Activated naive CD4-positive, alpha-beta T cell treated with Interleukin-2 at 50 U/mL for 16 hours (primary cell): ENCODE measurements at places on chromosomes 4 and X.

DNA sequence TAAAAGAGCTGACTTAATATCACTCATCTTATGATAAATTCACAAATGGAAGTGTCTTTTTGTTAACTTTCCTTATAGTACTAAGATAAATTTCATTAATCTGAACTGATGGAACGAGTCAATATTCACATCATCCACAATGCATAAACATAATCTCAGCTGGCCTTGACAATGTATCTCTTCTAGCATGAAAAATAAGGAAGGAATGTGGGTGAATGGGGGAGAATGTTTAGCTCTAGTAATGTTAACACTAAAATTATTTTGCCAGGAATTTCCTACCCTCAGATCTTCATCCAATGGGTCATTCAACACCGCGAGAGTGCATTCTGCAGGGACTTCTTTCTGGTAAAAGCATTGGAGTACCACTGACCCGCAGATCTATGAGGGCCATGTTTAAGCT, 15.8 kb downstream of the TRPC3 start:
- DNase-seq = no peak

DNA sequence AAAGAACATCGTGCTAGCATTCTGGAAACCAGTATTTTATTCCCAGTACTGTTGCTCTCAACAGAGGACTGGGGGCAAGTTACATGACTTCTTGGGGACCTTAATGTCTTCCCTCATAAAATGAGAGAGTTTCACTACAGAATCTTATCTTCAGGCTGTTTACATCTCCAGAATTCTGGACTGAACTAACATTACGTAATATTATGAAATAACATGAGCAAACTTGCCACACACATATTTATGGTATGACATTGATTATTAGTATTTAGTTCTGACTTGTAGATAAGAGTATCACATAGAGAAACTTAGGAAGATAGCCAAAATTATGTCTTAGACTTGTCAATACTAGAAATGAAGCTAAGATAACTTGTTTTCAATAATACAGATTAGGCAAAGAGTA, 68.0 kb downstream of the NFKB1 start:
- DNase-seq = no peak

DNA sequence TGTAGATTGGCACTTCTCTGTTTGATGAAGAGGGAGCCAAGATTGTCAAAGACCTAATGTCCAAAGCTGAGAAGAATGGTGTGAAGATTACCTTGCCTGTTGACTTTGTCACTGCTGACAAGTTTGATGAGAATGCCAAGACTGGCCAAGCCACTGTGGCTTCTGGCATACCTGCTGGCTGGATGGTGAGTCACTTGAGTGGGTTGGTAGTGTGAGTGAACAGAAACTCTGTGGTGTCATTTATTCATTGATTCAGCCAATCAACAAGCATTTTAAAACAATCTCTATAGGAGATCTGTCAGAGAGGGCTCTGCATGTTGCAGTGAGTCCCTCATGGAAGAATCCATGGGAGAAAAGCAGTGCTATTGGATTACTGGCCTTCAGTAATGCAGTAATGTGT, 16.3 kb downstream of the TAF9B start:
- DNase-seq = peak; percentile 47

DNA sequence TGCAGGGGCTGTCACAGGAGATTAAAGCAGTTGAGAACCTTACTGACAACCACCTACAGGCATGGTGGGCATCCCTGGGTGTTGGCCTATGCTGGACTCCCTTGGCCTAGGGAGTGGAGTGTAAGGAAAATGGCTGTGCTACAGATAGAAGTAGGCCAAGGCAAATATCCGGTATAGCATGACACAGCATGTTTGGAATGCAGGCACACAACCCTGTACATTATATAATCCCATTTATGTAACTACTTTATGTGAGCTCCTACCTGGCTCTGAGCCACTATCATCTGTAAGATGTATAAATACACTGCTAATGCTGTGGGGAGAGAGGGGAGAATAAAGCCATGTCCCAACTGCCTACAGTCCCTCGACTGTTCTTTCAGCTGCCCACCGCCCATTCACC, 38.7 kb upstream of the KCTD8 start:
- no peak for DNase-seq

DNA sequence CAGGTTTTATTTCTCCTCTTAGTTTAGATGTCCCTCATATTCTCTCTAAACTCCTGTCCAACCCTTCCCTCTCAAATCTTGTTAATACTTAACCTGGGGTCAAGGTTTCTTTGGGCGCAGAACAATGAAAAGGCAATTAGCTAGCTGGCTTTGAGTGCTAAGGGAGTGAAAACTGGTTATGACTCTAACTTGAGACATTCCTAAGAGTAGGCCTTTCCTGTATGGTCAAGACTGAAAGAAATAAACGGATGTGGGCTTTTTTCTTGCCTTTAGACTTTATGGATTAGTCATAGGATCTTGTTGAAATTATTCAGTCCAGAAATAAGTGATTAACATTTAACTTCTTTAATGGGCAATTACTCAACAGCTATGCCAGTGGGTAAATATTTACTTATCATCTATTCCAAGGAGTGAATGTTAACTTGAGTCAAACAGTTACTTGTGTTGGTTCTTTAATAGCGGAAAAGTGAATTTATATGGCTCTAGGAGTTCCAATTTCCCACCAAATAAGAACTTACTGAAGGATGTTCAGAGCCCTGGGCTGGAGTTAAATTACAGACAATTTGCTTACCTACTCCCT, 141.7 kb upstream of the SCML1 start:
- DNase-seq = no peak

DNA sequence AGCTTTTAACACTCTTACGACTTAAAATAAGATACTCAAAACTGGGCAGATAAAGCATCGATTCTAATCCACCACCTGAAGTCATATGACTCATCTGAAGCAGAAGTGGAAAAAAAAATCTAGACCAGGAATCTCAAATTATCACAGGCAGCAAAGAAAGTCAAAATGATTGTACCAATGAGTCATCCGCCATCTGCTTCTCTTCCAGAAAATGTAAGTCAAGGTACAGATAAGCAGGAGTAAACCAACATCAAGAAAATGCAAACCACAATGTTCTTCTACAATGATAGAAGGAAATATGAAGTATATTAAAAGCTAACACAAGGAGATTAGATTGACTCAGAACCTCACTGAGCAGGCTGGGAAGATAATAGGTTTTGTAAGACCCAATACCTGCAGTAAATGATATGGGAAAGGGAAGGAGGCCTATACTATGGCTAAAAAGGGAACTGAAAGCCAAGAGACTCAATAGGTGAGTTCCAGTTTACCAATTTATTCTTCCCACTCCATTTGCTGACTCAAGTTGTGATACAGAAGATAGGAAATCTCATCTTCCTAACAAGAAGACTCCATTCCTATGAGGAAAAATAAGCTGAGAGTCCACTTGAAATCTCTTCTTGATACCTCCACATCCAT, 88.4 kb upstream of the TET2 start:
- no peak for DNase-seq

GRCh38 chr4:25001509-25001908, 29.2 kb downstream of the LGI2 start:
- DNase-seq = no peak

DNA sequence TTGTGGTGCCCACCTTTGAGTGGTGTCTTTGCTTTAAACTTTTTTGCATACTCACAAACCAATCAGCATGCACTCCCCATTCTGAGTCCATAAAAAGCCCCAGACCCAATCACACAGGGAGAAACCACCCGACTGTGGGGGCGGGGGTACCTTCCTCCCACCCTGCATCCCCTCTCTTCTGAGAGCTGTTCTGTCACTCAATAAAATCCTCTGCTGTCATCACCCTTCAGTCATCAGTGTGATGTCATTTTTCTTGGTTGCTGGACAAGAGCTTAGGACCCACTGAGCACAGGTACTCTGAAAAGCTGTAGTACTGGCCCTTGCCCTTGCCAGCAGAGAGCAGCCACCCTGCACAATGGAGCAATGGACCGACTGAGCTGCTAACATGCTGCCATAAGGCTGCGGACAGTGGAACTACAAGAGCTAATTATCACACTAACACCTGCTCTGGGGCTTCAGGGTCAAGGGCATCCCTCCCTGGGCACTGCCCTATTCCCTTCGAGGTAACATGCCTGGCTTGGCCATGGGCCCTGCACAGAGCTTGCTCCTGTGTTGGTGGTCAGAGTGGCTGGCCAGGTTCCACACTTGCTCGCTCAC, 62.9 kb upstream of the PGRMC2 start:
- no peak for DNase-seq

DNA sequence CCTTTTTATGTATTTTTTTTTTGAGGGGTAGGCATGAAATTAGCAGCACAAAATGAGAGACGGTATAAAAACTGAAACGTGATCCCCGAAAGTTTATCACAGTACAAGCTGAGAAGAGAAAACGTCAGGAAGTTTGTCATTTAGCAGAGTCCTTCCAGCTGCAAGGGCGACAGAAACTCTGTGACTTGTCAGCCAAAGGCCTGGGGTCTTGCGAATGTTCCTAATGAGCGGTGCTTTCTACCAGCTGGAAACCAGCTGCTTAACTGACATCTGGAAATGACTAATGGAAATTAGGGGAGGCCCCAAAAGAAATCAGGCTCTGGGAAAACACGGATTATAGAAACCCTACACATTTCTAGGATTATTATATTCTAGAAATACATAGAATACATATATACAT, 66.5 kb downstream of the CHRNA9 start:
- no peak for DNase-seq

- no peak for DNase-seq
Observed at GRCh38 chrX:14922437-14922836, 49.2 kb downstream of the MOSPD2 start.

- DNase-seq = no peak
Observed at GRCh38 chrX:110125446-110126162, 122.7 kb downstream of the TMEM164 start.

DNA sequence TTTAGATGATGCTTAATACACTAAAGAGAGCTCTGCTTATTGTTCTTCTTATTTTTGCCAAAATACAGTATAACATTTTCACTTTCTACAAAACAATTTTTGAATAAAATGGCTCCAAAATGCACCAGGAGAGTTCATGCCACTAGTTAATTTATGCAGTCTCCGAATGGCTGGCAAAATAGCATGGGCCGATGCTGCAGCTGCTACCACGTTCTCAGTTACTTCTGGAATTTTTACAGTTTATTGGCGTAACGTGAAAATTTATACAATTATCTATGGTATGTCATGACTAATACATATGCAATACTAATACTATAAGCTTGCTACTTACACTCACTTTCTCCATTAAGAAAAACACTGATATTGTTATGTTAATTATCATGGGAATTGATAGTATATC, 16.5 kb downstream of the KLHL13 start:
- DNase-seq = no peak

DNA sequence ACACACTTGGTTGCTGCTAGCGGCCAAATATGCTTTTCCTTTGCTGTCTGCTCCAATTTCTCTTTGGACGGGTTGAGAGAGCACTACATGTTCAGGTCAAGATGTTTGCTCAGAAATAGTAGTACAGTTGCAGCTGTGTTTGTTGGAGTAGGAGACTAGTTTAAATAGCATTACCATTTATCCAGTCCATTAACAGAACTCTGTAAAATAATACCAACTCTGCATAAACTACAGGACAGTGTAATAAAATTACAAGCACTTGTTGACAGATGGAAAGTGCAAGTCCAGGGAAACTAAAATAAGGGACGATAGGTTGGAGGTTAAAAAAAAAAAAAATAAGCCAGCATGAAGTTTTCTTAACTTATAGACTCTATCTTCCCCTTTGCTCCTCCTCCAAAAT, 20.2 kb downstream of the SLIT2 start:
- DNase-seq = no peak
